ENCODE measurements at places on chromosomes 6 and 20.

DNA sequence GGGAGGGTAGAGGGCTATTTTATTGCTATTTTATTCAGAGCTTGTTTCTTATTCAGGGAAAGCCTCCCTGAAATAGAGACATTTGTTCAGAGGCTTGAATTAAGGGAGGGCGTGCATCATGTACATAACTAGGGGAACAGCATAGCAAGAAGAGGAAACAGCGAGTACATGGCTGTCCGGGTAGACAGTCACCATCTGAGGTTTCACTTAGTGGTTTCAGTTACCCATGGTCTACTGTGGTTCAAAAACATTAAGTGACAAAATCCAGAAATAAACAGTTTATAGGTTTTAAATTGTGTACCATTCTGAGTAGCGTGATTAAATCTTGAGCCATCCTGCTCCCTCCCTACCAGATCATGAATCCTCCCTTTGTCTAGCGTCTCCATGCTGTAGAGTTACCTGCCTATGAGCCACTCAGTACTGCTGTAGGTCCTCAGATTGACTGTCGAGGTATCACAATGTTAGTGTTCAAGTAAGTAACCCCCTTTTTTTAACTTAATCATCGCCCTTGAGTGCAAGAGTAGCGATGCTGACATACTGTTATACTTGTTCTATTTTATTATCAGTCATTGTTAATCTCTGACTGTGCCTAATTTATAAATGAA, 791.5 kb downstream of the TFAP2A start:
- DNase-seq = no peak

GRCh38 chr6:166565084-166565967, 21.2 kb downstream of the RAMACL start:
- no peak for DNase-seq

GRCh38 chr20:48740292-48740649, 87.5 kb downstream of the PREX1 start:
- DNase-seq = no peak

DNA sequence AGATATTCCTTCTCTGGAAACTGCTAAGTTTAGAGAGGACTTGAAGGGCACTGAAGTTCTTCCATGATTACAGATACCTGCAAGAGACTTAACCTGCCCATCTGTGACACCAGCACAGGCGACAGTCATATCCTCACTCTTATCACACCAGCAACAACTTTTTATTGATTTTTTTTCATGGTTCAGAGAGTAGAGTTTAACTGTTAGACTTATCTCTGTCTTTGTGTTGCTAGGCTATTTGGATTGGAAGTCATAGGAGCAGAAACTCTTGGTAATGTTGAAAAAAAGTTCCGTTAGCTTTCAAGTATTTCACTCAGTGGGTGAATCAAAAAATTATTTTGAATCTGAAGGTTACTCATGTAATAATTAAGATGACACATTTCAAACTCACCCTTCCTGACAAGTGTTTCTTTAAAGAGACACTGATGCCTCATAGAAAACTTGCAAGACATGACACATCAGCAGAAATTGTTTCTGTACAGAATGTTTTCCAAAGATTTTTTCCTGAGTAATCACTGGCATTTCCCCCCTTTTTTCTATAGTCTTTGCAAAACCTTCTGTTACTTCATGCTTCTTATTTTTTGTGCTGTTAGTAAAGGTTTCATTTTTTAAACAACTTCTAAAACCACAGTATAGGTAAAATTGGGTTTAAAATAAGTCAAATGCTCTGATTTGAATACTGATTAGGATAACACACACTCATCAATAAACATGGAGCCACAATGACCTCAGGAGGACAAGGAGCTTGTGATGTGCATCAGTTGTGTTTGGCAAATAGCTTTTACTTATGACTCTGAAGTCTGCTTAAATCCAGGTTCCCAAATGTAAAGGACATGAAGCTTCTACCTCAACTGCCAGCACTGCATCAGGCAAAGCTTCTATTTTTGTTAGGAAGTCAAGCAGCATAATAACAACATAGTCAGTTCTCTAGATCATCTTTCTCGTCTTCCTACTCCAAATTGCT, 252.9 kb upstream of the MAN1A1 start:
- DNase-seq = no peak

DNA sequence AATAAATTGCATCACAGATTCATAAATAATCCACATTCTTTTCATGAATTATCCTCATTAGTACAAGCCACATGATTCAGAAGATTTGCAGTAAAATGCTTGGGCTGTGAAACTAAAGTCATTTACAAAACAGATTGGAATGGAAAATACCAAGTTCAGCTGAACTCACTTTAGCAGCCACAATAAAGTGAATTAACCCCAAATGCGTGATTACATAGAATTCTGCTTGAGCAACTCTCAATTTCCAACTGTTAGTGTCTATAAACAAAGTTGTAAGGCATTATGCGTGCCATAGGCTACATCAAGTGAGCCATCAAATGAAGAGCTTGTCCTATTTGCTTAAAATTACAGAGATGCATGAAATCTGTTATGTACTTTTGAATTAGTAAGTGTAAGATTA, 60.4 kb upstream of the GFRAL start:
- no peak for DNase-seq

GRCh38 chr6:33935439-33936080, 131.8 kb upstream of the MLN start:
- DNase-seq = no peak

DNA sequence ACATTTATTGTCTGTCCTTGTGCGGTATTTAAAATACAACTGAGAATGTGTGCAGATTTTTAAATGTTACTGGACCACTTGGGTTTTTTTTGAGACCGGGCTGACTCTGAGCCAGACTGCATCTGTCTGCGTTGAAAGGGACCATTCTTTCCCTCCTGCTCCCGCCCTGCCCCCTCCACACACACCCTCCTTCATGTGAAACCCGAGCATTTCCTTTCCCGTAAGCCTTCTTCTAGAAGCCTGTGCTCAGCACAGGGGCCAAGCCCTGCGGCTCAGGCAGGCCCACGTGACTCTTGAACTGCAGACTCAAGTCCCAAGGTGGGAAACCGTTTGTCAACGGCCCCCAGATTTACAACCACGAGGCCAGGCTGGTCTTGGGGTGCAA, 82.7 kb upstream of the FOXC1 start:
- no peak for DNase-seq

GRCh38 chr6:121867095-121867494, 431.6 kb downstream of the GJA1 start:
- DNase-seq = no peak

DNA sequence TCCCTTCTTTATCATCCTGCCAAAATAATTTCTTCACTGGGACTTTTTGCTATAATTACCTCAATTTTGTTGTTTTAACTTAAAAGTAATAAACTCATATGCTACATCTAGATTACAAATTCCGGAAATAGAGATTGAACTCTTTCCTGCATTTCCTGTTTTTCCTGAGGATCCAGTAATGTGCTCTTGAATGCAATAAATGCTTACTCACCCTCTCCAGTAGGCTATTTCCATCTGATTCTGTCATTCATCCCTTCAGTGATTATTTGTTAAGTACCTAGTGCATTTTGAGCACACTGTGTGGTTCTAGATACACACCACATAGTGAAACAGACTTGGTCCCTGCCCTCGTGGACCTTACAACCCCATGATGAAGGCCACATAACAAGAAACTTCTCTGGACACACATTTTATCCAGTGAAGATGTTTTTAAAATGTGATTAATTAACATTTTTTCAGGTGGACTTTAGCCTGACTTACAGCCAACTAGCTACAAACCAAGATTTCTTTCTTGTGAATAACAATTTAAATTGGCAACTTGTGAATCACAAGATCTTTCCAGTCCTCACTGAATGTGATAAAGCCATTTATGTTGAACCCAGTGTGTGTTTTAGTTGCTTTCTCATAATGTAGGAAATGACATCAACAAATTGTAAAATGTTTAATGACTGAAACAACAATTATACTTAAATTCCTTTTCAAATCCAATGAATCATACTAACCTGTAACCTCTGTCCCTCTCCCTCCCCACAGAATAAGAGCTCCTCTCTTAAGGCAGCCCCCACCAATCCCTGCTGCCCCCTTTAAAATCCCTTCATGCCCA, 272.3 kb downstream of the KHDC1L start:
- DNase-seq = no peak

DNA sequence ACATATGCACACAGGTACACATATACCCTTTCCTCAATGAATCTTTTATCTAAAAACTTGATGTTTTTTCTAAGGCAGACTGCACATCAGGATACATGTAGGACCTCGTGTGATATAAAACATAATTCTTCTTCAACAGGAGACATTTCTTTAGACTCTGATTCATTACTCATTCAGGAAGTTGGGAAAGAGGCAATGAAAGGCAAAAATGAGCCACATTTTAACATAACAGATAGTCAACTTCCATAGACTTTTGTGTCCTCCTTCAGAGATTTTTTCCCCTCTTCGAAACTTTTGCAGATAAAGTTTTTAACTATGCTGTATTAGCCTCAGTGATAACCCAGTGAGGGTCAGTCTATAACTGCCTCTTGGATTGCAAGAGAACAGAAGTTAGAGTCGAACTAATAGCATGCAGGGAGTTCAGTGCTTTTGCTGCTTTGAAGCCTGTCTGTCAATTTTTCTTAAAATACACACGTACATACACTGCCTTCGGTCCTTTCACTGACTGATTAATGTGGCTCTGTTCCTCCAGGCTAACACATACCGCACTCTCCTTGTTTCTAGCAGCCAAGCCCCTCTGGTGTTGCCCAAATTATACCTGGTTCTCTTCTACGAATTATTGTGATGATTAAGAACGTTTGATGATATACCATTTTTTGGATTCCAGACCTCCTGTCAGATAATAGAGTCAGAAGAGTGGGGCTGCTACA, 562.5 kb upstream of the MAP3K7 start:
- no peak for DNase-seq

- DNase-seq = no peak
Observed at GRCh38 chr6:122726649-122727048, 52.9 kb upstream of the FABP7 start.

DNA sequence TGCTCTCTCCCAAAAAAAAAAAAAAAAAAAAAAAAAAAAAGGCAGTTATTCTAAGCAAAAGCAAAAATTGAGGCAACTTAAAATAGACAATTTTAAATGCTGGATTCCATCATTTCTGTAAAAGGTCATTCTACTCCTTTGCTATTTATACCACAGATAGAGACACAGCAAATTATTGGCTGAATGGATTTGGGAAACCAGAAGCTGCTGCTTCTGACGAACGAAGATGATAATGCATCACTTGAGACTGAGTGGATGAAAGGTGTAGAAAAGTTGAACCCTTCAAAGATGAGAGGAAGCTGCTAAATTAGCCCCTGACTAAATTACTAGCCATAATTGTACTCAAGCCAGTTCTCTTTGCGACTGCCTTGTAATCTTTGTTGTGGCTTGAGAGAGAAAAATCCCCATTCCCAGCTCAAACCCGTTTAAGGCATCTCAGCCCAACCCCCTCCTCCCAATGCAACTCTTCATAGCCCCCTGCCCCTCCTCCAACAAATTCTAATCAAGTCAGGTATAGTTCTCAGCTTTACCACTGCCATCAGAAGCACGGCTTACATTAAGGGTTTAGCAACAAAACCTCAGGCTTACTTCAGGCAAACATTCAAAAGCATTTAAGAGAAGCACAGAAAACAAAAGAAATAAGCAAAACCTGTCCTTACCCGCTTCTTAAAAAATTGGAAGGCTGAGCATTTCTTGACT, 1.0 kb downstream of the SGK1 start:
- DNase-seq = no peak

DNA sequence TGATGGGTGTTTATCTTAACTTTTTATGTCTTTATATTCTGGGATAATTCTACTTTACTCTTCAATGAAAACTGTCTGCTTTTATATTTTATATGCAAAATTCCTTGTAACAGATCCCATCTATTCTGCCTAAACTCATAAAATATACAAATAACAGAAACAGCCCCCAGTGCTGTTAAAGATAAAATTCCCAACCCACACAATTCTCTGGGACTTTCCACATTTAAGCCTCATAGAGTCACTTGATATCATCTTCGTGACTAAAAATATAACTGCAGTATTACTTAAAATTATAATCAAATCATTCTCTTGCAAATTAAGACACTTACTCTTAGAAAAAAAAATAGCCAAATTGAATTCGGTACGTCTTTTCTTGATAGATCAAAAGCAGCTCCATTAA, 60.2 kb downstream of the INSM1 start:
- DNase-seq = no peak

GRCh38 chr6:140480852-140481251, 1106.4 kb upstream of the CITED2 start:
- DNase-seq = no peak

DNA sequence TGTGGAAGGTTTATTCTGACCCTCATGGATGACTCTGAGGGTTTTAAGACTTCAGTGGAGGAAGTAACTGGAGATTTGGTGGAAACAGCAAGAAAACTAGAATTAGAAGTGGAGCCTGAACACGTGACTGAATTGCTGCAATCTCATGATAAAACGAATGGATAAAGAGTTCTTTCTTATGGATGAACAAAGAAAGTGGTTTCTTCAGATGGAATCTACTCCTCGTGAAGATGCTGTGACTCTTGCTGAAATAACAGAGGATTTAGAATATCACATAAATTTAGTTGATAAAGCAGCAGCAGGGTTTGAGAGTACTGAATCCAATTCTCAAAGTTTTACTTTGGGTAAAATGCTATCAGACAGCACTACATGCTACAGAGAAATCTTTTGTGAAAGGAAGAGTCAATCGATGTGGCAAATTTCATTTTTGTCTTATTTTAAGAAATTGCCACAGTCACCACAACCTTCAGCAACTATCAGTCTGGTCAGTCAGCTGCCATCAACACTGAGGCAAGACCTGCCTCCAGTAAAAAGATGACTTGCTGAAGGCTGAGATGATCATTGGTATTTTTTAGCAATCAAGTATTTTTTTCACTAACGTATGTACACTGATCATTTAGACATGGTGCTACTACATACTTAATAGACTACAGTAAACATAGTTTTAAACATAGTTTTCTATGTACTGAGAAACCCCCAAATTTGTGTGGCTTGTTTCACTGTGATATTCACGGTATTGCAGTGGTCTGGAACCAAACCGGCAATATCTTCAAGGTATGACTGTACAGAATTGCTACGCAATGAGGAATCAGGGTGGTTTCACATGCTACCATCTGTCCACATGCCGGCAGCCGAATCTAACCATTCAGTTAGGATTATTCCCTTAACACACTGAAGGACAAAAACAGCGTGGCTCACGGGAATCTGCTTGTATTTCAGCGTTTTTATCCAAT, 149.0 kb downstream of the MYB start:
- DNase-seq = no peak

DNA sequence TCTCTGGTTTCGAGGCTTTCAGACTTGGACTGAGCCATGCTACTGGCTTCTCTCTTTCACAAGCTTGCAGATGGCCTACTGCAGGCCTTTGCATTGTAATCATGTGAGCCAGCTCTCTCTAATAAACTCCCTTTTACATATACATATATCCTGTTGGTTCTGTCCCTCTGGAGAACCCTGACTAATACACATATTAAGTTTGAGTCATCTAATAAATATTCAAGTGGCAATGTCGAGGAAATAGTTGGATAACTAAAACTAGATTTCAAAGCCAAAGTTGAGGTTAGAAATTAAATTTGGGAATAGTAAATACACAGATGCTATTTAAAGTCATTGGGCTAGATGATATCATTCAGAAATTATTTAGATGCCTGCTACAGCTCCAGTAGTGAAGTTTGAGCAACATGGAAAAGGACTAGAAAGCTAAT, 1343.4 kb downstream of the GRIK2 start:
- DNase-seq = no peak
